ENCODE measurements at places on chromosomes 6 and 20.

DNA sequence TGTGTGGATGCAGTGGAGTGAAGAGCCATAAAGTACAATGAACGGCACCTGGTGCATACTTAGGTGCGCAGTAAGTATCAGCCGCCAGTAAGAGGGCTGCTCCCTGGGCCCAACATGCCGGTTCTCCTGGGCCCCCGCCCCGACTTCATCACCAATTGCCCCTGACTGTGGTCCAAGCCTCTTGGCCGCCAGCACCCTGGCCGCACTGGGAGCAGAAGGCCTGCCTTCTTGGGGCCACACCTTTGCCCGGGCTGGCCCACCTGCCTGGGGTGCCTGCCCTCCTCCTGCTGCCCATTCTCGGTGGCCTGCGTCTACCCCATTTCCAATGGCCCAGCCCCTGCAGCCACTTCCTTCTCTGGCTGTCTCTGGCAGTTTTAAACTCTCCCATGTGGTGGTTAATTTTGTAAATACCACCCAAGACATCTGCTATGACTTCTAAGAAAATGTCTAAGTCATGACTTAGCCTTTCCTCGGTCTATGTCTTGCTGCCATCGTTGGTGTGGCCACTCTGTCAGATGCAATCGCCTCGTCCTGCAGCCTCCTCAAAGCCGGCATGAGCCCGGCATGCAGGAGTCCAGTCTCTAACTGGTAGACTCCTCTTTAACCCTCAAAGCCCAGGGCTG, 36.8 kb downstream of the PMEPA1 start:
- no peak for DNase-seq

- no peak for DNase-seq
Observed at GRCh38 chr6:141729146-141729545, 403.6 kb upstream of the GJE1 start.

- no peak for DNase-seq
Observed at GRCh38 chr20:49775229-49775693, 37.4 kb upstream of the SLC9A8 start.

- DNase-seq, result no peak
Observed at GRCh38 chr6:148044921-148045320, 297.7 kb upstream of the SASH1 start.

GRCh38 chr6:7190791-7191190, 83.0 kb downstream of the RREB1 start:
- DNase-seq, result no peak

DNA sequence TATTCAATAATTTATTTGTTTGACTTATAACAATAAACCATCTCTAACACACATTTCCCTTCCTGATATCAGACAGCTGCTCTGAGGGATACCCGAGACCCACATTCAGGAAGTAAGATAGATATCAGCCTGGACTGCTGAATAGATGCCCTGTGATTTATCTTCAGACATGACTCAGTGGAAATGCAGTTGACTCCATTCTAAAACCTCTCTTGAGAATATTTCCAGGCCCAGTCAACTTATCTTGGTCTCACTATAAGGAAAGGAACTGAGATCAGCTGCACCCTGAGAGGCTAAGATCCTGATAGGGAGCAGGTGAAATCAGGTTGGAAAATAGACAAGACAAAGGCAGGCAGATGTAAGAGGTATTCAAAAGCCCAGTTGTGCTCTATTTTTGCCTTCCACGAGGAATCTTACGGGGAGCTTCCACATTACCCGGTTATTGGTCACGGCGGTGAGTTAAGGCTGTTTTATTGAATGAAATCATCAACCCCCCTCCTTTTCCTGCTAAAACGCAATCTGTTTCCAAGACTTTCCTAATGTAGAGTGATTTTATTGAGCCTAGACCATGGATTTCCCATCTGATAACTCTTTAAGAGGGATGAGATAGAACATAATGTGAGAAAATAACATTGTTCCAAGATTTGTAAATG, 25.5 kb downstream of the C6orf15 start:
- no peak for DNase-seq

DNA sequence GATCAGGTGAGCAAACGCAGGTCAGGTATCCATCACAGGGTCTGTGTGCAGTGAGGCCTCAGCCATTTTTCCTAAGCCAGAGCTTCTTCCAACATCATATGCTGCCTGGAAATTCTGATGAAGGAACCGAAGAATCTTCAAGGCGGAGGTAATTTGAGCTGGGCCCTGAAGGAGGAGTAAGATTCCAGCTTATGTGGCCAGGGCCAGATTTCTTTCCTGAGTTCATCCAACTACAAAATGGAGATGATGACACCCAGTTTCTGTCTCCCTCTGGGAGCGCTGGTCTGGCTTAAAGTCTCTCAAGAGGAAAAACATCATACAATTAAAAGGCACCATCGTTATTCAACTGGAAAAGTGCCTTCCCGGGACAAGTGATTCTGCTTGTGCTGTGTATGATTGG, 6.9 kb upstream of the MANBAL start:
- DNase-seq, result no peak

DNA sequence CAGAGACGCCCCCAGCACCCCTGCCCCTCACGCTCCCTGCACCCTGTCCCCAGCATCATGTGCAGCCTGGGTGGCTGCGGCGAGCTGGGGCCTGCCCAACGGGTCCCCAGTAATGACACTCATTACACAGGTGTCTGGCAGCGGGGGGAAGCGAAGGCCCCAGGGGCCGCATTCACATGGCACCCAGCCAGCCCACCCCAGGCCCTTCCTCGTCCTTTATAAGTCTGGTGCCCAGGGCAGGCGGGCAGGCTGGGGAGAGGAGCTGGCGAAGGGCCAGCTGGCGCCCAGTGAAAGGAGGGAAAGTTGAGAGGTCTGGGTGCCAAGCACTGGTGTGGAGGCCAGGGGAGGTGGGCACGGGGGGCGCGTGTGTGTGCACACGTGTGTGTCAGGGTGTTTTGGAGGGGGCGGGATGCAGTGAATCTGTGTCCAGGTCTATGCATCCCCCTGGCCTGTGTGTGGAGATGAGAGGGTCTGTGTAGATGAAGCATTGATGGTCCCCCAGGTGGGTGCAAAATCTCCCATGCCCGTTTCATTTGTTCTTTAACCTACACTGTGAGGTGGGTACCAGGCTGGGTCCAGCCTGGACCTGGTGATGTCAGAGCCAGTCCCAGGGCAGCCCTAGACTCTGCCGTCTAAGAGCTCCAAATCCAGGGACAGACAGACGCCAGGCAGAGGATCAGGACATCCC, 105.3 kb downstream of the CEBPB start:
- no peak for DNase-seq

GRCh38 chr6:32815115-32815514, 1.7 kb downstream of the HLA-DOB start:
- no peak for DNase-seq

GRCh38 chr6:170365593-170365992, 59.0 kb downstream of the FAM120B start:
- no peak for DNase-seq

GRCh38 chr20:13428684-13429083, 207.6 kb downstream of the ISM1 start:
- no peak for DNase-seq

GRCh38 chr6:20409427-20409971, 7.8 kb downstream of the E2F3 start:
- DNase-seq, result no peak

DNA sequence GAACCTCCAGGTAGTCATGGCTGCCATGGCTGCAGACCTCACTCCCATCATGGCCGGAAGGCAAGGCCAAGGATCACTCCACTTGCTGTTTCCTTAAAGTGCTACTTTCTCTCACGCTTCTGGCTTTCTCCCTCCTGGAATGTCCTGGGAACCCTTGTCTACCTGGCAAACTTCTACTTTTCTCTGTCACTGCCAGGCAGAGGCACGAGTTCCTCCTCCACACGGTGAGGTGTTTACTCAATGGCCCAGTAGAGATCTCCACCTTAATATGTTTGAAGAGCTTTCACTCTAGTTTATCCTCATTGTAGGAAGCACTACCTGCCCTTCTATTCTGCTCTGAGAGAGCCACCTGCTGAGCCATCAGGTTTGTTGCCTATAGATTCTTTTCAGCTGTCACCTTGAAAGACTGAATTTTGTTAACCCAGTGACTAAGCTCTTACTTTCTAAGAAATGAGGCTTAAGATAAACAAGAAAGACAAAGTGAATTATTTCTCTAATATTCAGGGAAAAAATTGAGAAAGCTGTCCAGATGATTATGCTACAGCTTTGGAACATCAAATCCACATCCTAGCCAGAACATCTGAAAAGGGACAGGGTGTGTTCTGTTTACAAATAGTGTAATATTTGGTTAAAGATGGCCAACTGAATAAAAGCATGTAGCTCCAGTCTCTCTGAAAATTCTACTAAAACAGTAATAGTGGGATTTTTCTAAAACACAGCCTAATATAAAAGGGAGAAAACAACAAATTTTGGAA, 54.9 kb downstream of the PLAGL1 start:
- DNase-seq, result no peak

DNA sequence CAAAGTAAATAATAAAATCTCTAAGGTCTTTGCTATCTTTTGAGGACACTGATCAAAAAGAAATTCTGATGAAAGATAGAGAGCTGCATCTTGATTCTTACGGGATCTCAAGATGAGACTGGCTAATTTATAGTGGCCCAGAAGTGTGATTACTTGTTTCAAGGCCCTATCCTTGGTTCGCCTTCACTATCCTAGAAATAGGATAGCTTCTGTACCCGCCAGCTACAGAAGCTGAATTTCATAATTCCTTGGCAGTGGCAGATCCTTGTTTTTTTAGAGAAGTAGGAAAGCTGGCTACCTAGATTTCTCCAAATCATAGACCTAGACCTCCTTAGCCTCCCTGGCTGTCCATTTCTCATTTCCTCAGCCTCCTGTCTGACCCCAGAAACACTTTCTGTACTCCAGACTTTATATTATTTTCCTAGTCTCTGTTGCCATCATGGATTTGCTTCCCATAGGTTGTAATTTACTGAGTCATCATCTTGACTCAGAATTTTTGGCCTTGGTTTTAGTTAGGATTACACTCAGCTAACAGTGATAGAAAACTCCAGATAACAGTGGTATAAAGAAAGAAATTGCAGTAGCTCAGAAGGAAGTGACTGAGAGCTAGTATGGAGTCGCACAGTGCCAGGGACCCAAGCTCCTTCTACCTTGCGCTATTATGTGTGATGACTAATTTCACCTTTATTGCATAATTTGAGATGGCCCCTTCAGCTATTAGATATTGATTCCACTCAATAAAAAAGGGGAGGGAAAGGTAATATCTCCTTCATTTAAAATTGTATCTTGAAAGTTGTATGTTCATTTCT, 27.7 kb downstream of the PHF3 start:
- no peak for DNase-seq

DNA sequence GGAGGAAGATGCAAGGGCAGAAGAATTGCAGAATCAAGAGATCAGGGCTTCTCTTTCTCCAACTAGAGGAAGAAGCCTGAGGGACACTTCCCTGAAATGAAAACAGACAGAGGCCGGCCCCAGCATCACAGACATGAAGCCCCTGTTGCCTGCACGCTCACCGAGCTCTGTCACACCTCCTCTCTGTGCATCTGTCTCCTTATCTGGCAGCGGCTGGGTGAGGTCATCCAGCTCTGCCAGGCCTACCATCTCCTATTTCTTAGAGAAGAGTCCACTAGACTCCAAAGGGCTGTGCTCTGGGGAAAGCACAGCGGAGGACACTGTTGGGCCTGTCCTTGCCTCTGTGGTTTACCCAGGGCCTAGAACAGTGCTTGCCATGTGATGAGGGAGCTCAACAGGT, 71.9 kb upstream of the MLN start:
- no peak for DNase-seq

GRCh38 chr20:31841928-31842327, 3.5 kb downstream of the FOXS1 start:
- no peak for DNase-seq

DNA sequence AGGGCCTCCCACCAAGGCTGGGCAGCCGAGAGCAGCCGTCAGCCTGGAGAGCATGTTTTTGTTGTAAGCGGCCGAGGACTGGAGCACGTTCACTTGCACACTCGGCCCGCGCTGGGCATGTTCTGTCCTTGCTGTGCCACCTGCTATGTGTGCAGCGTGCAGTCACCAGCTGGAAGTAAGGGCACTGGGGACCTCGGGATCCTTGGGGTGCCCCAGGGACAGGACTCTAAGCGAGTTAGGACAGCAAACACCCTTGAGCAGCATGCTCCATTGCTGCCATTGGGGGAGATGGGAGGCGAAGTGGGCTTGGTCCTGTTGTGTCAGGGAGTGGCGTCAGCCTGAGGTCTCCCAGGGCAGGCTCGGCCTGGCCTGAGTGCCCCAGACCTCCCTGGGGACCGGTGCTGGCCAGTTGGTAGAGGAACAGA, 18.6 kb downstream of the DYNLT1 start:
- no peak for DNase-seq

DNA sequence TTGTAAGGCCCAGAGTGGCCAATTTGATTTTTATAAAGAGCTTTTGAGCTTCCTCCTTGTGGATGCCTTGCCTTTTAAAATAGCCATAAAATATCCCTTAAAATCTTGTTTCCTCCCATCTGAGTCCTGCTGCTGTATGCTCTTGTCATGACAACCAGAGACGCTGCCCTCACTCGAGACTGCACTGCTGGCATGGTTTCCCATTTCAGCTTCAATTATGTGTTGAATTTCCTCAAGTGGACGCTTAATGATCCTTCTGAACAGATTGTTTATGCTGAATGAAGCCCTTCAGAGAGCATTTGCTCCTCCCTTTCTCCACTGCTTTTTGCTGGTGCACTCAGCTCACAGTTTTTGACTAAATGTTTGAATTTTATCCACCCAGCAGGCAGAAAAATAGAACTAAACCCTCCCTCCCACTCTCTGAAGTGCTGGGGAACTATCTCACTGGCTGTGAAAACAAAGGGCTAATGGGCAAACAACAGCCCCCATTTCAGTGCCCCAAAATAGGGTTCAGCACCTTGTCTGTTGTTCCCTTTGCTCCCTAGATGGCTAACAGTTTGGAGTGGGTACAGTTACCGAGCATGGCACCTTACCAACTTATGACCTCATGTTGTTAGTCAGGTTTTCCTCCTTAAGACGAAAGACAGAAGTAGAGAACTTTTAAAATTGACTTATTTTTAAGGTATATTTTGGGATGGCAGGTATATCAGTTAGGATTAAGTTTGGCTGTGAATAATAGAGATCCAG, 45.5 kb upstream of the RNF8 start:
- DNase-seq, result no peak

DNA sequence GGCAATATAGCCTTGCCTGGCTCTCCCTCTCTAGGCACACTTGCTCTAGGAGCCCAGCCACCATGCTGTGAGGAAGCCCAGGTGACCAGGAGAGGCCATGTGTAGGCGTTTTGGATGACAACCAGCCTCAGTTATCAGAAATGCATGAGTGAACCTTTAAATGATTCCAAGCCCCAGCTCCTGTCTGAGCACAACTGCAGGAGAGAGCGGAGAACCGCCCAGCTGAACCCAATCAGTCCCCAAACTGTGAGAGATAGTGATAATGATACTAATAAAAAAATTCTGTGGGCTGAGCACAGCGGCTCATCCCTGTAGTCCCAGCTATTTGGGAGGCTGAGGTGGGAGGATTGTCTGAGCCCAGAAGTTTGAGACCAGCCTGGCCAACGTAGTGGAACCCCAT, 83.8 kb upstream of the TOX2 start:
- no peak for DNase-seq

- no peak for DNase-seq
Observed at GRCh38 chr6:94089941-94090340, 670.6 kb upstream of the EPHA7 start.

All from activated CD4-positive, alpha-beta T cell treated with anti-CD3 and anti-CD28 coated beads for 1 hour (primary cell).